SK-N-SH (cell line): ENCODE measurements at places on chromosomes 6 and 20.

DNA sequence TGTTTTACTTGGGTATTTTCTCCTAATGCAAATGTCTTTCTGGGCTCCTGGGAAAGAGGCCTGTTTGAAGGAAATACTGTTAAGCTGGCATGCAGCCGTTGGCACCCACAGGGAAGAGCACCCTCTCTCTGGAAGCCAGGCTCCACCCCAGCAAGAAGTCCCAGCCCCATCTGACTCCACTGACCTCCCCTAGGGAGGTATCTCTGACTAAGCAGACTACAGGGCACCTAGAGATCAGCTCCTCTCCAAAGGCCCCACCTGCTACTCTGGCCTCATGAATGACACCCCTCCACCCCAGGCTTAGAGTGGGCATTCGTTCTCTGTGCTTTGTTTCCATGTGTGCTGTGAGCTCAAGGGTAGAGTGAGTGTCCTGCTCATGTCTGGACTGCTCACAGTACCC is 6.4 kb upstream of the MDGA1 start:
- no peak for DNase-seq

GRCh38 chr6:49097116-49097515 is 365.9 kb downstream of the MMUT start:
- no peak for DNase-seq

- no peak for DNase-seq
Observed at GRCh38 chr6:52566201-52566600, 10.7 kb downstream of the TRAM2 start.

GRCh38 chr20:8757146-8757545 is 311.7 kb upstream of the PLCB4 start:
- no peak for DNase-seq

DNA sequence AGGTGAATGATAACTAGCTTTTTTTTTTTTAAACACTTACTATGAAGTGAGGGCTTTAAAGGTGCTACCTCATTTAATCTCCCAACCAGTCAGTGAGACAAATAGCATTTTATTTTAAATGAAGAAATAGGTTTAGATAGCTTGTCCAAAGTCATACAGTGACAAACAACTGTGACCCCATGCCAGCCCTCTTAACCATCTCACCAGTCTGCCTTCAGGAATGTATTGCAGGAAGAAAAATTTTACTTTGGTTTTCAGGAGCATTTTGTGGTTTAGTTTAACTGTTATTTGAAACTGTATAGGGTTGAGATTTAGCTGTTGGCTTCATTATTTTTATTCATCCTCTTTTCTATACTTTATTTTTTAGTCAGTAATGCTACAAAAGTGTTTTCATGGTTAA is 18.6 kb downstream of the DSE start:
- DNase-seq: no peak

DNA sequence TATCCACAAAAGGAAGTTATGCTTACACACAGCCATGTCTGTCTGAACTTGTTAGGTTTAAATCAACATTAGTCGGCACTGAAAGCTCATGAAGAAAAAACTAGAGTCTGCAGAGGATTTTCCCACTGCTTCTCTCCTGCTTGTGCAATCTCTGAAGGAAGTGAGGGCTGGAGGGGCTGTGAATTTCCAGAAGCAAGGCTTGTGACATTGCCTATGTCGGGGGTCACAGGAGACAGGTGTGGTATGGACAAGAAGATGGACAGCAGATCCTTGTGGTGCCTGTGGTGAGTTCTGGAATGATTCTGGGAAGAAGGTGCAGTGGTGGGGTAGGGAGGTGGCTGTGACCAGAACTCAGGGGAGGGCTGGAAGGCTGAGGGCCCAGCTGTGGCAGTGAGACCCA is 84.3 kb upstream of the TRAF3IP2 start:
- DNase-seq: no peak

- DNase-seq: no peak
Observed at GRCh38 chr20:22836877-22837276, 198.2 kb upstream of the SSTR4 start.

DNA sequence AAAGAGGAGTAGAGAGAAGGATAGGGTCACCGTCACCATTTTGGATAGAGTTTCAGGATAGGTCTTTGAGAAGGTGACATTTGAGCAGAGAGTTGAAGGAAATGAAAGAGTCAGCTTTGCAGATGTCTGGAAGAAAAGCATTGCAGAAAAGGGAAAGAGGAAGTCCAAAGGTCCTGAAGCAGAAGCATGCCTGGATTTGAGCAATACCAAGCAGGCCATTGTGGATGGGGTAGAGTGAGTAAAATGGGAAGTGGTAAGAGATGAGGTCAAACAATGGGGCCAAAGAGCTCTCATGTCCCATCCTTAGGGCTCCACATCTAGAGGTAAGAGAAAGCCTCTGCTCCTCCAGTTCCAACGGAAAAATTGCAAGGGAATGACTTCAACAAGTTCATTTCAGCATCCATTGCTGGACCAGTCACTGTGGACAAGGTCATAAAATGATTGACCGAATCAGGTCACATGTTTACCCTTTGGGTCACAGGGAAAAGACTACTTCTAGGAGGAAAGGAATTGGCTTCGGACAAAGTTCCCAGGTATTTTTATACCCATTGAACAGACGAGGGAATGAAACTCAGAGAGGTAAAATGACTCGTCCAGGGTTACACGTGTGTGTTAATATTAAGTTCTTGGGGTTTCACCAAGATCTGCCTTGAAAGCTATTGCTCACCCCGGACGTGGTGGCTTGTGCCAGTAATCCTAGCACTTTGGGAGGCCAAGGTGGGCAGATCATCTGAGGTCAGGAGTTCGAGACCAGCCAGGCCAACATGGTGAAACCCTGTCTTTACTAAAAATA is 6.6 kb upstream of the SAMHD1 start:
- DNase-seq: no peak

GRCh38 chr6:130132286-130132701 is 90.5 kb downstream of the SAMD3 start:
- DNase-seq: no peak

GRCh38 chr6:87094576-87094975 is 330 bp downstream of the CGA start:
- DNase-seq: no peak

GRCh38 chr6:113805173-113805790 is 51.9 kb upstream of the MARCKS start:
- DNase-seq: no peak

DNA sequence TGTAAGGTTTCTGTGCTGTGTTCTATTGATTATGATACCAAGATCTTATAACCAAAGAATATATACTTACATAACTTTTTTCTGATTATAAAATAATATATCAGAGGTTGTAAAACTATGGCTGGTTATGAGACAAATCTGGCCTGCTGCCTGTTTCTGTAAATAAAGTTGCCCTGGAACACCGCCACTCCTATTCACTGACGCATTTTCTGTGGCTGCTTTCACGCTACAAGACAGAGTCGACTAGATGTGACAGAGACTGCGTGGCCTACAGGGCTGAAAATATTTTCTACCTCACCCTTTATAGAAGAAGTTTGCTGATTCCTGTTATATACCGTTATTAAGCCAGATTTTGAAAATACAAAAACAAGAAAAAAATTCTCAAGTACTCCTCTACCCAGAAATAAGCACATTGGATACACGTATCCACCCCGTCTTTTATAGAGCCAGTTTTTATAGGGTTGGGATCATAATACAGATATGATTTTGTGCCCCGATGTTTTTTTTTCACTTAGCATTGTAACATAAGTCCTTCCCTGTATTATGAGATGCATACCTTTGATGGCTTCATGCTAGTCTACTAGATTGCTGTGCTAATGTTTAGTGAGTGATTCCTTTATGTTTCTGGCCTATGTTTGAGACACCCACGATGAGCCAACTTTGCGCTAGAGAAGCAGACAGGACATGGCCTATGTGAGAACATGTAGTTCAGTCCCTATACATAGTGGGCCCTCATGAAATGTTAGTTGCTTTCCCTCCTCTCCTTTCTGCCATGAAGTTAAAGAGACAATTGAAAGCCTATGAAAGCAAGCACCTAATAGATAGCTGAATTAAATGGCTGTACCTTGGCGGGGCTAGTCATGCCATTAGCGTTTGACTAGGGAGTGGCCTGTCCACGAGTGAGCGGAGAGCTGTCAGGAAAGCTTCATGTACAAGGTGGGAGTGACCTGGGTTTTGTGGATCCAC is 98.1 kb upstream of the KCNK16 start:
- no peak for DNase-seq

DNA sequence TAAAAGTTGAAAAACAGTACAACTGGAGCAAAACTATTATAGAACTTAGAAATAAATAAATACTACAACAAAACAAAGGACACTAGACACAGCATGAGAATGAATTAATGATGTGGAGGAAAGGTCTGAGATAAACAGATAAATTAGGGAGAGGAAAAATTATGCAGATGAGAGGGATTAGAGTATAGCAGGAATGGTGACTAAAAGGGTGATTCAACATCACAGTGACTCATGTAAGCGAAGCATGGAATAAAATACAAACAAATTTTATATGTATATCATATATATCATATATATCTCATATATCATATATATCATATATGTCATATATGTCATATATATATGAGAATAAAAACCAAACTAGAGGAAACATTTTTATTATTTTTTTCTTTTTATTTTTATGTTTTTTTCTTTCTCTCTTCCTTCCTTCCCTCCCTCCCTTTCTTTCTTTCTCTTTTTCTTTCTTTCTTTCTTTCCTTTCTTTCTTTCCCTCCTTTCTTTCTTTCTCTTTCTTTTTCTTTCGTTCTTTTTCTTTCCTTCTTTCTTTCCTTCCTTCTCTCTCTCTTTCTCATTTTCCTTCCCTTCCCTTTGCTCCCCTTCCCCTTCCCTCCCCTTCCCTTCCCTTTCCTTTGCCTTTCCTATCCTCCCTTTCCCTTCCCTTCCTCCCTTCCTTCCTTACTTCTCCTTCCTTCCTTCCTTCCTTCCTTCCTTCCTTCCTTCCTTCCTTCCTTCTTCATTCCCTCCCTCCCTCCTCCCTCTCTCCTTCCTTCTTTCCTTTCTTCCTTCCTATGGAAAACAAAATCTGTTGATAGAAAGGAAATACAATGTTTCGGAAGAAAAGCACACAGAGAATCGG is 1014.6 kb downstream of the GRIK2 start:
- no peak for DNase-seq

GRCh38 chr6:95784869-95785268 is 207.5 kb downstream of the MANEA start:
- no peak for DNase-seq

DNA sequence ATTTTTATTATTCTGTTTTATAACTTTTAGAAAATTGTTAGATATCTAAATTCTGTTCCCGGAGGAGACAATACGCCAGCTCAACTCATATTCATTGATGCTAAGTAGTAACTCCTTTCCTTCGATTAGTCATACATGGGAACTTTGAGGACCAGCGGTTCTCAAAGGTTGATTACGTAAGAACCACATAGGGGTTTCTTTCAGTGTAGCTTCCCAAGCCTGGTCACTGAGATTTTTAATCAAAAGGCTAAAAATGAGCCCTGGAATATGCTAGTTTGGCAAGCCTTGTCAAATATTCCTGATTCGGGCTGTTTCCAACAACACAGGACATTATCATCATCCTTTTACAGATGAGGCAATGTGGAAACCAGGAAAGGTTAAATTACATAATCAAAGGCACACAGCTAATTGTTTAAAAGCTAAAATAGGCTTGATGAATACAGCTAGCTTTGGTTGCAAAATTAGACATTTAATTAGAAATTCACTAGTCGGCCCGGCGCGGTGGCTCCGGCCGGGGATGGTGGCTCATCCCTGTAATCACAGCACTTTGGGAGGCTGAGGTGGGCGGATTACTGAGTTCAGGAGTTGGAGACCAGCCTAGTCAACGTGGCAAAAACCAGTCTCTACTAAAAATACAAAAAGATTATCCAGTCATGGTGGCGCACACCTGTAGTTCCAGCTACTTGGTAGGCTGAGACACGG is 14.6 kb upstream of the MEI4 start:
- no peak for DNase-seq

DNA sequence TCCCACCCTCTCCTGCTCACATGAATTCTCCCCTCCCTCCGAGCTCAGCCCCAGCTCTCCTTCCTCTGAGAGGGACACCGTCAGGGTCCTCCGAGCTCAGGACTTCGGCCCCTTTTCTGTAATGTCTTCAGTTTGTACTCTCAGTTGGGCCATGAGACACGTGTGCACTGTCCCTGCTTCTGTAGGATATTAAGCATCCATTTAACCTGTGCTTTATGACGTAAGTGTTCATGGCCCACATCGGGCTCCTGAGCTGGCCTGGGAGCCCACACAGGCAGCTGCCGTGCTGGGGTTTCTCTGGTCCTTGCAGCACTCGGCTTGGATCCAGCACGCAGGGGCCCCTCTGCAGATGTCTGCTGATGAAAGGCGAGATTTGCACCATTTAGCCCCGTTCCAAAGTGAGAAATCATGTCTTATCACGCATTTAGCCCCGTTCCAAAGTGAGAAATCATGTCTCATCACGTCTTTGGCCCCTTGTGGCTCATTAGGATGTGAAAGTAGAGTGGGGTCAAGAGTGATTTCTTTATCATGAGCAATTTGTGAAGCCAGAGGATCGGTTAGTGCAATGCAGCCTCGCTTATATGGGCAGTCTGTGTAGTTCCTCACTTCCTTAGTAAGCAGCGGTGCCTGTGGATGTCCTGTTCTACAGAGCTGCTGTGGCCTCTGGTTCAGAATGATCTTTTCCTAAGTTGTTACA is 25.3 kb downstream of the DUSP22 start:
- no peak for DNase-seq

- no peak for DNase-seq
Observed at GRCh38 chr6:136438441-136438840, 111.8 kb downstream of the MAP7 start.

- no peak for DNase-seq
Observed at GRCh38 chr6:118408863-118409262, 139.2 kb upstream of the PLN start.

DNA sequence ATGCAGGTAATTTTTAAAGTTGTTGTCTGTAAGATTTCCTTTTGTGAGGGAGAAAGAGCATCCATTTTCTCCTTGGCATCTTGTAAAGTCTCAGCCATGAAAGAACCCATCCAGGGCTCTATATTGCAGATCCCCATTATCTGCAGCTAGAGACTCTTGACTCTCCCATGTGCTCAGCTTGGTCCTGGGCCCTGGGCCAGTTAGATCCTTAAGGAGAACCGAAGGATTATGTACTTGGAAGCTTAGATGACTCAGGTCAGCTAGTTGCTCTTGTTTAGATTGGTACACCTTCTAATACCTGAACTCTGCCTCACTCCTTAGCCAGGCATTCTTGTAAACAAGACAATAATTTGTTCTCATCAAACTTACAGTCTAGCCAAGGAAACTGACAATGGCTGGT is 1617.6 kb downstream of the KHDRBS2 start:
- no peak for DNase-seq

- DNase-seq: no peak
Observed at GRCh38 chr6:98843271-98844243, 9.2 kb downstream of the POU3F2 start.

- DNase-seq: no peak
Observed at GRCh38 chr6:16728513-16729182, 32.6 kb downstream of the ATXN1 start.

DNA sequence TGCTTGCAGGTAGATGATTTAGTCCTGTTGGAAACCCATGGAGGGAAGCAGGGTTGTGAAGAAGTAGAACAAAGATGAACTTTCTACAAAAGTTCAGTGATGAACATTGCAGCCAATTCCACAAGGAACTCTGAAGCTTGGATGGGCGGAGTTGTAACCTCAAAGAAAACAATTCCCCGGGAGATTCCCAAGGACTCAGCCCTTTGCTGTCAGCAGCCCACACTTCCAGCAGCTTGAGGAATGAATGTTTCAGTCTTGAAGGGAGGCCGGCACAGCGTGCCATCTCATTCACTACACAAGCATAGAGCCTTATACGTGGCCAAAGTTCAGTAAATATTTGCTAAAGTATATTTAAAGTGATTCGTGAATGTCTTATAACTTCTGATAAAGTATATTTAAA is 269.4 kb downstream of the NKAIN2 start:
- DNase-seq: no peak
